ENCODE measurements at places on chromosomes 2 and 18.

- no peak for DNase-seq
Observed at GRCh38 chr2:99485824-99486223, 4.0 kb downstream of the REV1 start.

DNA sequence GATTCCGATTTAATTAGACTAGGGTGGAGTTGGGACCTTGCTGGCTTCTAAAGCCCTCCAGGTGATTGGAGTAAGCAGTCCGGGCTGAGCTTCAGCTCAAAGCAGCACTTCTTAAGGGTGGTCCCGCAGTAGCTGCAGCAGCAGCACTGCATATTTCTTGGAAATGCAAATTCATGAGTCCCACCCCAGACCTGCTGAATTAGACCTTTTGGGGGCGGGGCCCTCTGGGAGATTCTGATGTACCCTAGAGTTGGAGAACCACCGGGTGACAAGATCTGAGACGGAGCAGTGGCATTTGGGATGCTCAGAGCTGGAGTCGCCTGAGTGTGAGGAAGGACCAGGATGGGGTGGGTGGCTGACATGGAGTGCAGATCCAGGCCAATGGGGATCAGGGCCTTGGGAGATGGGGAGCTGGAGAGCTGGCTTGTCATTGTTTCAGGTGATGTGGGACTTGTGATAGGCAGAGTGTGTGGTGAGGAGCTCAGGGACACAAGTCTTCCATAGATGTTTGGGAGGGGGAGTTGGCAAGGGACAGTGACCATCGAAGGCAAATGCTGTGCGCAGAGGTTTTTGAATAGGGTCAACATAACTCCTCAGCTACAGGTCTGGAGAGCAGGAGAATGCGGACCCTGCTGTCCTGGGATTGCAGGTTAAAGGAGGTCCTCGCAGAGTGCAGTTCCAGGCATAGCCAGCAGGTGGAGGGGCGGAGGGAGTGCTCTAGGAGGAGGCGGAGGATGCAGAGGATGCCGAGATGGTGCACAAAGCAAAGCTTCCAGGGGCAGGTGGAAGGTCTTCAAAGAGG is 130.9 kb upstream of the RAB12 start:
- no peak for DNase-seq

- DNase-seq, result no peak
Observed at GRCh38 chr18:31744321-31745067, 16.2 kb downstream of the SLC25A52 start.

DNA sequence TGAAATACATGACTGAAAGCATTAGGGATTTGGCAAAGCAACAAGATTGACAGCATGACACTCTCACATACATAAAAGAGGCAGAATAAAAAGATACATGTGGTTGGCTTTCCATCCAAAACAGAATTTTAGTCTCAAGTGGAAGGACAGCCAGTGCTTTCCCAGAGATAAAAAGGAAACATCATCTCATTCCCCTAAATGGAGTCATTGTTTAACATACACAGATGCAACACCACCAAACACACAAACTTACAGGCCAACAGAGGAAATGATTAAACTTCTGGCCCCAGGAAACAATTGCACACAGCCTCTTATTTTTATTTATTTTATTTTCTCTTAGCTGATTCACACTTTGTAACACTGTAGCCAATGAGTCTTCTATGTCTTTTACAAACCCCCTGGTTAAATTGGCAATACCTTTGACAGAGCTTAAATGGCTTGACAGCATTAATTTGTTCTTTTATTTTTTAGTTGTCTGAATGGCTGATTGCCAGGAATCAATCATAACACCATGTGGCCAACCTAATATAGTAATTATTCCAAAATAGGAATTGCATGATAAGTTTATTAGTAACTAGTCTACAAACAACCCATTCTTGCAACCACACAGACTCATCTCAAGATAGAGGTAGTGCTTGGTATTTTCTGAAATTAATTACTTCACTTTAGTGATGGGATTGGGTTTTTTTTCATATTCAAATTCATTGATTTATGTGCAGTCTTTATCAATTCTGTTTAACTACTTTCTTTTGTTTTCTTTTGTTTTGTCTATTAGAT is 190.5 kb downstream of the RND3 start:
- DNase-seq, result peak; percentile 9

DNA sequence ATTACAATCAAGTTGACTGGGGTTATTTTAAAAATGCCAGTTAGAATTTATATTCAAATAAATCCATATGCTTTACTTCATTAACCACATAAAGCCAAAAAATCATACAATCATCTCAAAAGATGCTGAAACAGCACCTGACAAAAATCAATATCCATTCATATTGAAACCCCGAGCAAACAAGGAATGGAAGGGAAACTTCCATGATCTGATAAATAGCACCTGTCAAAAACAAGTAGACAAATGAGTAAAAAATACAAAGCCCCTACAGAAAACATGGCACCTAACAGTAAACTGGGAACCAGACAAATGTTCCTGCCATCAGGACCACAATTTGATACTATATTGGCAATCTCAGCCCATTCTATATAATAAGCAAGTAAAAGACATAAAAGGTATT is 227.5 kb downstream of the HDAC4 start:
- DNase-seq, result no peak

GRCh38 chr2:105320651-105321215 is 8.8 kb downstream of the TGFBRAP1 start:
- no peak for DNase-seq

- no peak for DNase-seq
Observed at GRCh38 chr18:68507781-68508180, 207.1 kb downstream of the TMX3 start.

DNA sequence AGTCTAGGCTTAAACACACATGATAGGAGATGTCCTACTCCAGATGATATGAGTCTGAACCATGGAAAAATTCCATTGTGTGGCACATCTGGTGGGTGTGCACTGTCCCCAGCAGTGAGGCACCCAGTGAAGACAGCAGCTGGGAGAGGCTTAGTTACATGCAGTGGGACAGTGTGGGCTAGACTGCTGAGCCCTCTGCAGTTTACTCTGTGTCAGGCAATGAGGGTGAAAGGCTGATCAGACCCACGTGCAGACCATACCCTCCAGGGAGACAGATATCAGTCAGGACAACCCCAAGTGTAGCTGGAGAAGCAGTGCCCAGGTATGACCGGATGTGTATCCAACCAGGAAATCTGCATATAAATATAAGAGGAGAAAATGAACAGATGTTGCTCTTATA is 13.4 kb downstream of the IL37 start:
- DNase-seq, result no peak

- DNase-seq, result no peak
Observed at GRCh38 chr18:79847606-79848293, 50.0 kb downstream of the KCNG2 start.

DNA sequence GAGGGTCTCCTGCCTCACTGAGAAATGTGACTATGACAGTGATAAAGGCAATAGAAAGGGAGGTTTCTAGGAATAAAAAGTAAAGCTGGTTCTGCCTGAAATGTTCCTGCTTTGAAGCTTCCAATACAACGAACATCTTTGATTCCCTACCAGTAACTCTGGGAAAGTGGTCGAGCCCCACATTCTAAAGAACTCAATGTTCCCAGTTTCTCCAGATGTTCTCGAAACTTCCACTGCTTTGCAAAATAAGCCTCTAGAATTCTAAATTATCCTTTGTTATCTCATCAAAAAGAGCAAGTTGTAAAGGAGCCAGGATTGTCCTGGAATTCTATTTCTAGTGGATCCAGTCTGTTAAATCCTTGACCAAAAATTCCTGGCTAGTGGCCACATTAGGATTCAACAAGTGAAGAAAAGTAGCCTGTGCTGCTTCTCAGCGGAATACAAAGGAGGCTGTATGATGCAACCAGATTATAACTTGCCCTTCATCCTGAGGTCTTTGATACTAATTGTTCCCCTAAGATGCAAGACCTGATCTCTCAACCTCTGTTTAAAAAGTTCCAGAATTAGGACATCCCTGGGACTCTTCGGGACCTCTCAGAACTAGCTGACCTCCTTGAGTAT is 8.4 kb downstream of the SCN7A start:
- DNase-seq, result no peak

DNA sequence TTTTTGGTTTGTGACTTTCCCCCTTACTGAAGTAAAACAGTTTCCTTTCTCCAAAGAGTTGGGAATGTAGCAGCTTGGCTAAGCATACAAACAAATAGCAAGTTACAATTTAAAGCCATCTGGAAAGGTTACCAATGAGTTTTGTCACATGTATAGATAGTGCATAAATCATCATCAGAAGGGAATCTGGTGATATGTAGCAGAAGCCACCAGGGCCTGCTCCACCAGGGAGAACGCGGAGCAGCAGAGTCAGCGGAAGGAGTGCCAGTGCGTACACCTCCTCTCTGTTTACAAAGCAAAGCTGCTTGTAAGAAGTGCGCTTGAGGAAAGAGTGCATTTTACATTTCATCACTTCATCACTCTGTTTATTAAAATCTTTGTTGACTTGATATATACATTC is 240.1 kb downstream of the FAM210A start:
- no peak for DNase-seq

GRCh38 chr2:233290051-233290845 is 17.4 kb upstream of the SAG start:
- DNase-seq, result no peak

DNA sequence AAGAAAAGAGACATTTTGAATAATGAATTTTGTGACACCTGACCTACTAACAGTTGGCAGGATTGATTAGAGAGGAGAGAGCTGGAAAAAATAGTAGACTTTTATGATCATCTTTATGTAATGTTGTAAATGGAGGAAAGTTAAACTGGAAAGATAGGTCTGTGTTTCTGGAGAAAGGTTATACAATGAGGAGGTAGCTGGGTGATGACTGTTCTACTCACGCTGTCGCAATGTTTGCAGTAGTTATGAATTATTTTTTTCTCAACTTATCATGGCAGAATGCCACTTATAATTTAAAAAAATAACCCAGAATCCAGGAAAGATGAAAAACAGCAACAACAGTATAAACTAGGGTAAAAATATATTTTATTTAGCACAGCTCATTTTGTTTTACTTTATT is 364.9 kb downstream of the SPAG16 start:
- no peak for DNase-seq

- DNase-seq, result no peak
Observed at GRCh38 chr2:58065248-58065647, 18.6 kb downstream of the VRK2 start.

- no peak for DNase-seq
Observed at GRCh38 chr2:188734691-188735090, 239.5 kb upstream of the COL3A1 start.

DNA sequence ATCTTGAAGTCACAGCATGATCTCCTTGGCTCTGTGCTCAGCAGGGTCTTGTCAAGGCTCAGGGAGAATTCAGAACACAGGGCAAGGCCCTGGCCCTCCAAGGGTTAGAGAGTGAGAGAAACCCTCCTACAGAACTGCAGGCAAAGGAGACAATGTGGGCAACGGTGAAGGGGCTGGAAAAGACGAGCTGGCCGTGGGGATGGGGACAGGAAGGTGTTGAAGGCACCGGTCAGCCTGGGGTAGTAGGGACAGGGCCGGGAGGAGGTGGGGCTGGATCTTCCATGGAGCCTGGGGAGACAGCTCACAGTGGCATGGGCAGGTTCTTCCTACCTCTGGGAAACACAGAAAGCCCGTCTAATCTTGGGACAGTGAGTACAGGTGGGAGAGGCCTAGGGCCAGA is 92.2 kb upstream of the MCFD2 start:
- no peak for DNase-seq

- no peak for DNase-seq
Observed at GRCh38 chr2:240820607-240821428, 799 bp upstream of the KIF1A start.

- DNase-seq, result no peak
Observed at GRCh38 chr2:9097892-9098291, 94.4 kb upstream of the MBOAT2 start.

- no peak for DNase-seq
Observed at GRCh38 chr18:48922801-48923730, 27.7 kb downstream of the SMAD7 start.

GRCh38 chr18:57909620-57910019 is 106.5 kb upstream of the ATP8B1 start:
- no peak for DNase-seq

- no peak for DNase-seq
Observed at GRCh38 chr18:62413206-62413605, 88.1 kb downstream of the TNFRSF11A start.

DNA sequence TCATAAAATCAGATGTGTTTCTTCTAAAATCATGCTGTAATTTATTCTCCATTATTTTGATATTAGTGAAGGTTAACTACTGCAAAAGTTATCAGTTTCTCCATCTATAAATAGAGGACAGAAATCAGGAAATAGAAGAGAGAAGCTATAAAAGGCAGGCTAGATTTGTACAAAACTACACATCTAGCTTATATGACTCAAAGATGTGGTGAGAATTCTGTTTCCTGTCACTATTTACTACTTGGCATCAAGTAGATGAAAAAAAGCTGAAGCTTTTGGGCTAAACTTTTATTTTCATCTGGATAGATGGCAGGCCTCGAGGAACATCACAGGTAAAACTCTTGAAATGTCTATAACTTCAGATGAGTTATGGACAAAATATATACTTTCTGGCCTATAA is 49.8 kb upstream of the NAB1 start:
- DNase-seq, result no peak

GRCh38 chr2:13005761-13006335 is 289.1 kb downstream of the TRIB2 start:
- DNase-seq, result no peak

DNA sequence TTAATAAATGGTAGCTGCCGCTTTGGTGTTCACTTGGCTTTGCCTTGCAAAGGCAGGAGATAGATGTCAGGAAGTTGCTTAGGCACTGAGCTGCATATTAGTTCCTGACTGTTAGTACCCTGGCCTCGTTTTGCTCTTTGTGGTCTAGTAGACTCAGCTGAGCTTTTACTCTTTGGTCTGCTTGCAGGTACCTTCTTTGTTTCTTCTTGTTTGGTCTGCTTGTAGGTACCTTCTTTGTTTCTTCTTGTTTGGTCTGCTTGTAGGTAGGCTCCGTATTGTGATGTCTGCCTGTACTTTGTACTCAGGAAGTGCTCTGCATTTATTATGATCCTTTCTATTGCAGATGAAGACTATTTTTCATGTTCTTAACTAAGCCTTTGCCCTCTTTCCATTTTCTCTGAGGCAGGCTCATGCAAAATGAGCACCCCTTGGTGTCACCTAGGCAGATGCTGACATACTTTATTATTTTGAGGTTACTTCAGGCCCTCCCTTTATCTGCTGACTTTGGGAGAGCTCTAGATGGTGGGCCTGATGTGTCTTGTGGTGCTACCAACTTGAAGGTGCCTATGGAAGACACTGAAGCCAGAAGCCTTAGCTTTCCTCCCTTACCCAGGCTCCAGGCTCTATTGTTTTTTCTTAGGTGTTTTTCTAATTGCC is 6.0 kb downstream of the RPIA start:
- DNase-seq, result no peak

DNA sequence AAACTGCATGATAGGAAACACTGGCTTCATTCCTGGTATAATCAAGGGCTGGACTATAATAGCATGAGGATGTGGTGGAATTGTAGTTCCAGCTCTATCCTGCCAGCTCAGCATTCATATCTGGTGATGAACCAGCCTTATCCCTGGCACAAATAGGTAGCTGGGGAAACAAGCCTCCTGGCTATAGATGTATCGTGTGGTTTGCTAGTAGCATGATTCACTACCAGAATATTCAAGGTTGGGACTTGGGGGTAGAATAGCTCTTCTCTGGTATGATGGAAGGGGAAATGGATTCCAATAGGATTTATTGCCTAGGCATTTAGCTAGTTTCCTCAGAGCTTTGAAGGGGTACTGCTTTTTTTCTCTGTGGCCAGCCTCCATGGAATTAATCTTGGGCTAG is 532.8 kb downstream of the FBXO15 start:
- no peak for DNase-seq

All from smooth muscle cell of the brain vasculature (primary cell).